GM12878 (cell line): ENCODE measurements at places on chromosomes 7 and 10.

GRCh38 chr10:49377256-49377655 lies 18.6 kb downstream of the DRGX start:
- H3K36me3 ChIP-seq, result no peaks in the 10 kb centered on the region
- no peak overlapping the region for H3K4me3 ChIP-seq
- H3K27me3 ChIP-seq, result no peaks in the 10 kb centered on the region; the same call in none of the 2 replicates
- H3K4me1 ChIP-seq, result no peaks in the 10 kb centered on the region
- DNase-seq, result no peak

DNA sequence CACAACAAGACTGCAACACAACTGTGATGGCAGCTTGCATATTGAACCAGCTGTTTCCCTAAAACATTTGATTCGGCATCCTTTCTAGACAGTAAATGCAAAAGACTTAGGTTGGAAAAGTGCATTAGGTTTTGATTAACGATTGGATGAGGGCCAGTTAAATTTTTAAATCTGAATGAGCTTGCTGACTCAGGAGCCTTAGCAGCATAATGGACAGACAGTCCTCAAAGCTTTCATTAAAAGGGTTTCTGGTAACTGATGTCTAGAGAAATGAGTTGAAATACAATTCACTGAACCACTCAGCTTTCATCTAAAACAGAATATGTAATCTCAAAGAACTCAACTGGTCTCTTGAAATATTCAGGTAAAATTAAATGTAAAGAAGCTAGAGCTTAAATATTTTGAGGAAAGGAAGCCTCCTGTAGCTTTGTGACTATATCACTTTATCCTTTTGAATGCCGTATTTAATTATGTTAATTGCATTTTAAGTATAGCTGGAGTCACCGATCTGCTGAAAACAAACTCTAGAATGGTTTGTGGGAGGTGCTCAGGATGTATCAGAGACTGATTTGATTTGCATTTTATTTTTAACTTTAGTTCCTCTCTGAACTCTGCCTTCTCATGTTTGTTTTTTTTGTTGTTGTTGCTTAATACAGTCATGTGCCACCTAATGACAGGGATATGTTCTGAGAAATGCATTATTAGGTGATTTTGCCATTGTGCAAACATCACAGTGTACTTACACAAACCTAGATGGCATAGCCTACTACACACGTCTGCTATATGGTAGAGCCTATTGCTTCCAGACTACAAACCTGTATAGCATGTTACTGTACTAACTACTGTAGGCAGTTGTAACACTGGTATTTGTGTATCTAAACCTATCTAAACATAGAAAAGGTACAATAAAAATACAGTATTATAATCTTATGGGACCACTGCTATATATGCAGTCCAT lies 29.2 kb upstream of the ATRNL1 start:
- no peaks in the 10 kb centered on the region; the same call in 1 of the 2 replicates for H3K27me3 ChIP-seq
- H3K27ac ChIP-seq, result no peak overlapping the region
- H3K36me3 ChIP-seq, result no peaks in the 10 kb centered on the region

DNA sequence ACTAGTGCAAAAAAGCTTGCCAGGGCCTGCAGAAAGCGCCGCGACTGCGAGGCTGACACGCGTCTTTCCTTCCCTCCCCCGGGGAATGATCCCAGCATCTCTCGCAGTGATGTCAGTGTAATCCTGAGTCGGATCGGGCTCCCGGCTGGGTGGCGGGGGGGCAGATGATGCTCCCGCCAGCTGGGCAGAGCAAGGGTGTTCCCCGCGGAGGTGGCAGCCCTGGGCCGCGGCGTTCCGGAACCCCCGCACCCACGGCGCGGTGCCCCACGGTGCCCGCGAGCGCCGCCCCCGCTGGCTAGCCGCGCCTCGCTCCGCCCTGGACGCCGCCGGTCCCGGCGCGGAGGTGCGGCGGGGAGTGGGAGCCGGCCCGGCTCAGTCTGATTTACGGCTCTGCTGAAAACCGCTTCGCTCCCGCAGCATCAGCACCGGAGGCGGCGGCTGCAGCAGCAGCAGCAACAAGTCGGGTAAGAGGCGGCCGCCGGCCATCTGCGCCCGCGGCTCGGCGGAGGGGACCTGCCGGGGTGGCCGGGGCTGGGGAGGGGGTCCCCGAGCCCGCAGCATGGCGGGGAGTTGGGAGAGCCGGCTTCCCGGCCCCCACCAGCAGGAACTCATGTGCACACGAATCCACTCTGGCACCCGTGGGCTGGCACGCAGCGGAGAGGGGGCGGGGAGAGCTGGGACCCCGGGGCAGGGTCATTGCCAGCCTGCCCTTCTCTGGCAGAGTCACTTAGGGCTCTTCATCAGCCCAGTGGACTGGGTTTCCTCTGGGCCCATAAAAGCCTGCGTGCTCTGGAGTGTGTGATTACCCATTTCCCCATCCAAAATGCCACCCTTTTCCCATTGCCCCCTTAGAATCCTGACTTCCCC lies at the start of gene ZNF365:
Gene ZNF365 (plus strand): TSS at position 375 of the 867 bp plus-strand sequence. CDS start 1,825 bp downstream, outside the sequence.
- peaks cover 8% of the 10 kb centered on the region for H3K27me3 ChIP-seq
- H3K27ac ChIP-seq, result no peak within 1 kb of the TSS
- H3K4me1 ChIP-seq, result no peaks in the 10 kb centered on the region
- no peaks in the 10 kb centered on the region for H3K36me3 ChIP-seq

DNA sequence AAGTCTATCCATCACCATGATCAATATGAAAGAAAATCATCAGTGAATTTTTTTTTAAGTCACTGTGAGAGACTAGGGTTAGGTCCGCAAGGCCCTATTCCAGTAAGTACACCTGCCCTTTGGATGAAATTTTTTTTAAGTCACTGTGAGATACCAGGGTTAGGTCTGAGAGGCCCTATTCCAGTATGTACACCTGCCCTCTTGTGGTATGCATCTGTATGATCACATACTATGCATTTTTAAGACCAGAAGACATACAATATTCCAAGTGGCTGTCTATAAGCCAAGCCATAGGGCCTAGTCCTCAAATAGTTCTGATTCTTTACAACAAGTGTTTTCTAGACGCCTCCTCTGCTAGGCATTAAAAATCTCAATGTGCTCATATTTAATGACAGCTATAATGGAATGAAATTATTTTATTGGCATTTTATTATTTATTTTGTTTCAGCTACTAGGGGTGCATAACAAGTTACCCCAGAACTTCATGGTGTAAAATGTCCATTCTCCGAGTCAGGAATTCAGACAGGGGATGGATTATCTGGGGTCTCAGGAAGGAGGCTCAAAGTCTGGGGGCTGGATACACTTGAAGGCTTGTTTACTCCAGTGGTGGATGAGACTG lies 53.1 kb downstream of the TEX36 start:
- no peak overlapping the region for H3K27ac ChIP-seq
- no peak for DNase-seq
- H3K36me3 ChIP-seq, result no peaks in the 10 kb centered on the region
- H3K27me3 ChIP-seq, result no peaks in the 10 kb centered on the region

- H3K27ac ChIP-seq, result no peak overlapping the region
- H3K27me3 ChIP-seq, result no peaks in the 10 kb centered on the region
- no peak for DNase-seq
- no peaks in the 10 kb centered on the region for H3K36me3 ChIP-seq
- no peak overlapping the region for H3K4me3 ChIP-seq
These were observed 115.8 kb upstream of the VSTM2A start for GRCh38 chr7:54426406-54426805.

- H3K4me1 ChIP-seq, result peaks cover 2% of the 10 kb centered on the region; the same call in 1 of the 2 replicates
- H3K27ac ChIP-seq, result no peak overlapping the region
- no peaks in the 10 kb centered on the region for H3K36me3 ChIP-seq
- DNase-seq, result no peak
- H3K27me3 ChIP-seq, result no peaks in the 10 kb centered on the region; the same call in 1 of the 2 replicates
These were observed 105.0 kb upstream of the LANCL2 start for GRCh38 chr7:55260171-55260570.

GRCh38 chr7:20927976-20928375 lies 141.3 kb upstream of the SP8 start:
- H3K27ac ChIP-seq, result no peak overlapping the region
- no peak overlapping the region for H3K4me3 ChIP-seq
- H3K36me3 ChIP-seq, result no peaks in the 10 kb centered on the region
- DNase-seq, result no peak
- H3K4me1 ChIP-seq, result no peaks in the 10 kb centered on the region

DNA sequence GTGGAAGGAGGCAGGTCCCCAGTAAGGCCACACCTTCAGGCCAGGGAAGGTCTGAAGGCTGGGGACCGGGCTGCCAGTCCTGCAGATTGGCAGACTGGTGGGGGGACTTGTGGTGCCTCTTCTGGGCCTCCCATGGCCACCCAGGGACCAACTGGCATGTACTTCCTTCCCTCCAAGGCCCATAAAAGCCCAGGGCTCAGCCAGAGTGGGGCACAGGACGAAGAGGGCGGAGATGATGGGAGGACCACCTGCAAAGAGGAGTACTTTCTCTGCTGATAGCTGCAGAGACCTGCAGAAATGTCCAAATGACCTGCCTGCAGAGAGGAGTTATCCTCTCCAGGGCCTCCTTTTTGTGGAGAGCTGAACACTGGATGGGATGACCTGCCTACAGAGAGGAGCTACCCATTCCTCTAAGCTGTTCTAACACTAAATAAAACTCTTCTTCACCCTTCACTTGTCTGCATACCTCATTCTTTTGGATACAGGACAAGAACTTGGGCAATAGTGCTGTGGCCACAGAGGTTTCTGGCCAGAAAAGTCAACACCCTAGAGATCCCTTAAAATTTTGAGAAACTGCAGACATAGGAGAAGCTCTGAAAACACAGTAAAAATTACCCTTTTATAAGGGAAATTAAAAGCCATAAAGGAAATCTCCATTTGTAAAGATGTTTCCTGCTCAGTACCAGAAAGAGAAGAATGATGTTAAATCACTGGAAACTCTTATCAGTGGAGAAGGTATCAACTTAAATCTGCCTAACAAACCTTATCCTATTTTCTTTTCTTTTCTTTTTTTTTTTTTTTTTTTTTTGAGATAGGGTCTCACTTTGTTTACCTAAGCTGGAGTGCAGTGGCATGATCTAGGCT lies 20.7 kb upstream of the PRF1 start:
- H3K27ac ChIP-seq, result no peak overlapping the region
- H3K36me3 ChIP-seq, result no peaks in the 10 kb centered on the region
- no peak for DNase-seq
- H3K4me1 ChIP-seq, result no peaks in the 10 kb centered on the region
- no peaks in the 10 kb centered on the region for H3K27me3 ChIP-seq

DNA sequence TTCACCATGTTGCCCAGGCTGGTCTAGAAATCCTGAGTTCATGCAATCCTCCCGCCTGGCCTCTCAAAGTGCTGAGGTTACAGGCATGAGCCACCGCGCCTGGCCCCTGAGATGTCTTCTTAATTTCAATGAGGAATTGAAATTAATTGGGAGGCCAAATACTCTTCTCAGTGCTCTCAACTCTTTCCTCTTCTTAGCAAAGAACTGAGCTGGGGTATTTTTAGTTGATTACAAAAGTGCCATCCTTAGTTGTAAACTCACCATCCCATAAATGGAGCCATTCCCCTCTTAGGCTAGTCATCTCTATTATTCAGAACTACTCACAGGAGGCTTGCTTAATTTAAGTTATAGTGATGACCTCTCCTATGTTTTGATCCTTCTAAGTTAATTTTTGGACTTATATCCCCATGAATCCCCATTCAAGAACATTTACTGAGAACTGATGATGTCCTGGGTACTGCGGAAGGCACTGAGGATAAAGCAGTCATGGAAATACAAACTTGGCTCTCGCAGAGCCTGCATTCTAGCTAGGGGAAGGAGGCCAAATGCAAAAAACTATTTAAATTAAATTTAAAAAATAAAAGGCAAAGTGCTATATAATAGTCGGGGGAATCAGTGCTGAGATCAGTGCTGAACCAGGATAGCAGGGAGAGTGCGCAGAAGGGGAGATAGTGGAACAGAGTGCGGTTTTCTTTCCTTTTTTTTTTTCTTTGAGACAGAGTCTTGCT lies 145.3 kb downstream of the SFMBT2 start:
- H3K27me3 ChIP-seq, result no peaks in the 10 kb centered on the region
- peaks cover 9% of the 10 kb centered on the region for H3K36me3 ChIP-seq
- no peak overlapping the region for H3K27ac ChIP-seq
